ENCODE measurements at places on chromosomes 3 and 15. TPM values are rescaled to one million over a fixed set of nuclear protein-coding genes. Genes with fewer than 3 reads are reported as not detected.

The IL5RA gene
- total RNA-seq = not detected

The SST gene
- total RNA-seq = not detected

GRCh38 chr3:23741036-23741706 lies 64.6 kb upstream of the UBE2E1 start:
- no peak for DNase-seq

GRCh38 chr15:44536302-44536961 lies 515 bp upstream of the EIF3J start:
- peak; percentile 97 for DNase-seq

The CELF6 gene
- 0.36 TPM for total RNA-seq

DNA sequence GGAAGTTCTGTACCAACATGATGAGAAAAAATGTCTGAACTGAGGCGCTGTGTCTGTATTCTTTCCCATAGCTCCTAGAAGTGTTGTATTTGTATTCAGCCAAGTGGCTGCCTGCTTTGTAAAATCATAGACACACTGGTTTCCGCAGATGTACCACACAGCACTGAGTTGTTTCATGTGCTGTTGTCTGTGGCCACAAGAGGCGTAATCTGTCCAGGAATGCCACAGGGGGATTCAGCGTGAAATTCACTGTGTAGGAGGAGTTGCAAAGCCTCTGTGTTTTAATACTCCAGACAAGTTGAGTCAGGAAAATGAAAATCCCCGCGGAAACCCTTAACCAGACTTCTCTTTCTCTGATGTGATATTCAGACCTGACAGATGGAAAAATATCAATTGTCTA lies 462.2 kb downstream of the NSUN3 start:
- DNase-seq = peak; percentile 51

GRCh38 chr3:153618176-153618575 lies 456.1 kb downstream of the RAP2B start:
- no peak for DNase-seq

The CCDC54 gene
- total RNA-seq = not detected

GRCh38 chr3:71893122-71893521 lies 108.2 kb upstream of the PROK2 start:
- no peak for DNase-seq

The DPPA2 gene
- total RNA-seq = 1.6 TPM

DNA sequence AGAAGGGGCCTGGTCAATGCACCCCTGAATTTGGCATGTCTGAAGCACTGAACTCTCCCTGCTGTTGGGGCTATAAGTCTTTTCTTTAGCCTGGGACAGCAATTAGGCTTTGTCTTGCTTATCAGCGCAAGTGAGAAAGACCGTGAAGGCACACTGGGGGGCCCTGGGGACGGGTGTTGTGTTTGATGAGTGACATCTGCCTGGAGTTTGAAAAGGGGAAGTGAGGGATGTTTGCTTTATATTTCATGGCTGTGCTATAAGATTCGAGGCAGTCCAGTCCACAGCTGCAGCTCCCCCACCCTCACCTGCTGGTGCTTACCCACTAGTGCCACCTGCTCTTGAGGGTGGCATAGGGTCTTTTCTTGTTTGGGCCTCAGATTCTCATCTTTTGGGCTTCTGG lies 44.8 kb downstream of the CEMIP start:
- DNase-seq = peak; percentile 74

GRCh38 chr3:42412526-42413155 lies 2.2 kb upstream of the LYZL4 start:
- no peak for DNase-seq

DNA sequence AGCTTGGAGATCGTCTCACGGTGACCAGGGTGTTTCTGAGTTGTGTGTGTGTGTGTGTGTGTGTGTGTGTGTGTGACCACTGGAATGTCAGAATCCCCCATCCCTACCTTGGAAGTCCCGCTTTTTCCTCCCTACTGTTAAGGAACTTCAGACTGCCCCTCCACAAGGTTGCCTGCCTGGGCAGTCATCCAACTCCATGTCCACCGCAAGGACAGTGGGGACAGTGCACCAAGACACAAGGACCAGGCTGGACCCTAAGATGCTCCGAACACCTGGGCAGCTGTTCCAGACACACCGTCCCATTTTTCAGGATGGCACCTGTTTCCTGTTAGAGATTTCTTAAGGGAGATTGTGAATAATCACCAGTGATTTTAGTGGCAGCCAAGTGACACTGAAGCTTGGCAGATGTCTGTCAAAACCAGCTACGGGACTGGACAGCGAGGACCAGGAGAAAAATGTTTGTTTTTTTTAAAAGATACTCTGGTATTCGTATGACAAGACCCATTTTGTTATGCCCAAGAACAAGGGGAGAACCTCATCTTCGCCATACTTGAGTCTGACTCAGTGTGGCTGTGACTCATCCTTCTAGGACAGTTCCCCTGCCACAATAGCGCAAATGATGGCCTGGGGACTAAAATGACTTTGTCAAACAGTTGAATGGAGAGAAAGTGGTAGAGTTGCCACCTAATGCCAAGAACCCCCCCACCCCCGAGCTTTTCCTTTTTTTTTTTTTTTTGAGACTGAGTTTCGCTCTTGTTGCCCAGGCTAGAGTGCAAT lies 15.5 kb downstream of the PAQR9 start:
- DNase-seq = no peak

The TTLL13 gene
- not detected for total RNA-seq

The GALNT15 gene
- total RNA-seq = 0.23 TPM

DNA sequence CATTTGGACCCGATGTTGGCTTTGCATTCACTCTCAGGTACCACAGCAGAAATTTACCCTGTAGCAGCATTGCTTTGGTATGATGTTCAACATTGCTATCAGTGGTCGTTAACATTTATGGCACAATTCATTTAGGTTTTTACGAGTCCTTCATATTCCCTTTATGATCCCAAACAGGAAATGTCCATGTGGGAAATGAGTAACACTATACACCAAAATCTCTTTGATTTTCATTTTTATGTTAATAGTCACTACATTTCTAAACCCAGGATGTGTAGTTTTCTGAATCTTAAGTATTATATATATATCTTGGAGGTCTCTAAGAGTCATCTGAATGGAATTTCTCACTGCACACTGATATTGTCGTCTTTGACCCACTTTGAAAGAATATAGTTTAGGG lies 78.5 kb upstream of the RBMS3 start:
- DNase-seq = no peak

GRCh38 chr3:125098611-125099291 lies 43.0 kb upstream of the HEG1 start:
- DNase-seq = no peak

GRCh38 chr15:85964471-85964870 lies 115.2 kb upstream of the AGBL1 start:
- DNase-seq = no peak

The NEDD4 gene
- total RNA-seq = 9.3 TPM

DNA sequence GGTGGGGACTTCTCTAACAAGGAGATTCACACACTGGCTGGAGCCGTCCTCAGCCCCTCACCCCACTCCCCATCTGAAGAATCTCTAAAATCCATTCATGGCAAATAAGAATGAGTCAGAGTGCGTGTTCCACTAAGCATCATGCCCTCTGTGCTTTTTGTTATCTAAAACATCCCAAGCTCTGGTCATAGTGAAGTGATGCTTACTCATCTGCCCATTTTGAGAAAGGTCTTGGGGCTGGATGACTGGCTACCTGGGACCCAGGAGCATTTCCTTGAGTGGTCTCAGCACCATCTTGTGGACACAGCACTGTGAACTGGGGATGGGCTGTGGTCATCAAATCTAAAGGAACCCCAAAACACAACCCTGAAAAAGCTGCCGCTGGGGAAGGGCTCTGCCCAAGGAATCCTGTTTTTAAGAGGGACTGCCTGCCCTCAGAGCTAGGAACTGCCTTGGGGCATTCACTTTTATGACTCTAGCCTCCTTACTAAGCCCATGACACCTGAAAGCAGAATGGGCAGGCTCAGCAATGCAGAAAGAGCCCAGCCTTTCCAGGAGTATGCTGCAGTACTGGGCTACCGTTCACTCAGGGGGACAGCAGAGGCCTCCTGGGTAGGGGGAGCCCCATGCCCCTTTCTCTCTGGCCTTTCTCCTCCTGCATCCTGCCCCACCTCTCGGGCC lies 53.5 kb downstream of the ZBTB38 start:
- DNase-seq = peak; percentile 36

GRCh38 chr3:177110895-177111294 lies 86.4 kb downstream of the TBL1XR1 start:
- no peak for DNase-seq

- DNase-seq = peak; percentile 66
These were observed 90.2 kb upstream of the CHD2 start for GRCh38 chr15:92809880-92810361.

- no peak for DNase-seq
These were observed 10.8 kb downstream of the THRB start for GRCh38 chr3:24483873-24484272.

The EOMES gene
- total RNA-seq = 271 TPM

DNA sequence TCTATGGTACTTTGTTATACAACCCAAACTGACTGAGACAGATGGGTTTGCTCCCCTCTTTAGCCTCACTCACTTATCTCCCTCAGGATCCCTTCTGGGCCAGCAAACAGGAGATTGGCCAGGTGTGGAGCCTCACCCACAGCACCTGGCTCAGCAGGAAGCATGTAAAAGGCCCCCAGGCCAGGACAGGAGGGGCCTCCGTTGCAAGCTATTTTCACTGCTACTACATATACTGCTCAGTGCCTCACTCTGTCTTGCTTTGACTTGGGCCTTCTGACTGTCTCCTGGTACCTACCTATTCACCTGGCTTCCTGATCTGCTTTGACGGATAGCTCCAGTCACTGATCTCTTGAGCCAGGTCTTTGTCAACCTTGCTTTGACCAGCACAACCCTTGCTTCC lies 20.4 kb upstream of the TPM1 start:
- DNase-seq = no peak

The GCSAM gene
- not detected for total RNA-seq

- peak; percentile 61 for DNase-seq
These were observed 643 bp downstream of the SERINC4 start for GRCh38 chr15:43799209-43799944.

DNA sequence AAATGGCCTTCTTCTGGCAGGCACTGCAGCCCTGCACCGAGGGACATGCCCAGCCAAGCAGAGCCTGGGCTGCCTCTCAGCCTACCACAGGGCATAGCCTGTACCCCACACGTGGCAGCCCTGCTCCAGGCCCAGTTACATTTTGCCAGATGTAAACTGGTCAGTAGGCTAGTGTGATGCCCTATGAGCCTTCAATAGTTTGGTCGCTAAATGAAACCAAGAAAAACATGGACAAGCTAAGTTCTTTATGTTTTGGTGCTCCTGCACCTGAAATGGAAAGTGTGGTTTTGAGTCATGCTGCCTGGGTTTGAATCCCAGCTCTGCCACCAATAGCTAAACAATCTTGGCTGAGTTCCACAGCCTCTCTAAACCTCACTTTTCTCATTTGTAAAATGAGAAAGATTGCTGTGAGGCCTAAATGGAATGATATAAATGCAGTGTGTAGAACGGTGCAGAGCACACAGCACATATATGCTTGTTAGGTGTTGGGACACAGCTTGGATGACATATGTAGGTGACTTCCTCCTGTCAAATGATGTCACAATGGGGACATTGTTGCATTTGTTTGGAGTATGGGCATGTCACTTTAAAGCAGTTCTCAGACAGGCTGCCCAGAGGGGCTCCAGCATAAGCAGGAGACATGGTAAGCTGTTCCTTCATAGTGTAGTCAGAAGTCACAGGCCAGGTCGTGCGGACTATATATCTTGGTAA lies 57.4 kb downstream of the ZBTB38 start:
- peak; percentile 39 for DNase-seq

The ZIC4 gene
- total RNA-seq = not detected

The IL12A gene
- total RNA-seq = not detected

DNA sequence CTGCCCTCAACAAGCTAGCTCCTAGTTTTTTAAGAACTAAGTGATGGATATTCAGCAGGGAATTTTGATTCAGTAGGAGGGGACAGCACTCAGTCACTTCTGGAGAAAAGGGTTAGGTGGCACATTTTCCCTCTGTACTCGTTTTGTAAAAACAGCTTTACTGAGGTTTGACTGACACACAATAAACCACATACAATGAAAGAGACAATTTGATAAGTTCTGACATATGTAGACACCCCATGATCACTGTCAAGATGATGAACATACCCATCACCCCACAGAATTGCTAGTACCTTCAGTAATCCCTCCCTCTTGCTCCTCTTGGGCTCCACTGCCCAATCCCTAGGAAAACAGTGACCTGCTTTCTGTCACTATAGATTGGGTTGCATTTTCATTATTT lies 29.0 kb upstream of the PLAAT1 start:
- no peak for DNase-seq

Measured in endodermal cell (in vitro differentiated cells).